ENCODE measurements at places on chromosomes 2 and 18.

GRCh38 chr18:26378701-26379100 is 152.5 kb downstream of the TAF4B start:
- DNase-seq, result no peak

DNA sequence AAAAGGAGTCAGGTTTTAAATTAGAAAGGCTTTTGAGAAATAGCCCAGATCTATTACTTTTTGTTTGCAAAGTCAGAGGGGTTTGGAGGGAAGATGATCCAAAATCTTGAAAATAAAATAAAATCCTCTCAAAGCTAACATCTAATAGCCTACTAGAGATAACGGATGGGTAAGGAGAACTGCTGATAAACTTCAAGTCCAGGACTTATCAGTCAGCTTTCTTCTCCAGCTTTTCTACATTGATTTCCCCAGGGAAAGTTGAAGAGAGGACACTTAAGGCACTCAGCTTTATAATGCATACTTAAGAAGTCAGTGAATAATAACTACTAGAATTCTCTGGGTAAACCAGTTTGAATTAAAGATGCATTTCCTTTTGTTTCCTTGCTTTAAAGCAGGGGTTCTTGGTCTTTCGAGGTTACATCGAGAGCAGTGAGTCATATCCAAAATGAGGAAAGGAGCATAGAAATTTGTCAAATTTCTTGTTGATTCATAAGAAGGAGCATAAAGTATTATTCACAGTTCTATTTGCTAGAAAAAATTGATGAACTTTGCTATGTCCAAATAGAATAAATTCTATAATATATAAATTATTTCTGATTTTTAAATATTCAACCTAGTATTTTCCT is 43.2 kb upstream of the ITPRID2 start:
- DNase-seq, result no peak

DNA sequence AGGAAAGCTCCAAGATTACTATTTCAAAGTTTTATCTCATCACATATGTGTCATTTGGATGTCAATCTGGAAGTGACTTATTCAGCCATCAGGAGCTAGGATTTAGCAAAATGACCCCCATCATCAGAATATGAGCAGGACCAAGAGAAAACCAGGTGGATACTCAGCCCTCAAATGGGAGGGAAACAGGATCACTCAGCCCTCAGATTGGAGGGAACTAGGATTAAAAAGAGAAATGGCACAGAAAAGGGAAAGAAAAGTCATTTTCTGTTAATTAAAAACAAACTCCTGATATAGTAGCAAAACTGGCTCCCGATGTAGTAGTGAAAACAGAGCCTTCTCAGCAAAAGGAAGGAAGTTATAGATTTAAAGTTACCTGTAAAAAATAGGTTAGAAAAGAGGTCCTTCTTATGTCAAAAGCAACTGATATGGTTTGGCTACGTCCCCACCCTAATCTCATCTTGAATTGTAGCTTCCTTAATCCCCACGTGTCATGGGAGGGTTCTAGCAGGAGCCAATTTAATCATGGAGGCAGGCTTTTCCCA is 69.0 kb upstream of the MYCN start:
- no peak for DNase-seq

GRCh38 chr2:8319219-8319618 is 362.6 kb upstream of the ID2 start:
- DNase-seq, result no peak

DNA sequence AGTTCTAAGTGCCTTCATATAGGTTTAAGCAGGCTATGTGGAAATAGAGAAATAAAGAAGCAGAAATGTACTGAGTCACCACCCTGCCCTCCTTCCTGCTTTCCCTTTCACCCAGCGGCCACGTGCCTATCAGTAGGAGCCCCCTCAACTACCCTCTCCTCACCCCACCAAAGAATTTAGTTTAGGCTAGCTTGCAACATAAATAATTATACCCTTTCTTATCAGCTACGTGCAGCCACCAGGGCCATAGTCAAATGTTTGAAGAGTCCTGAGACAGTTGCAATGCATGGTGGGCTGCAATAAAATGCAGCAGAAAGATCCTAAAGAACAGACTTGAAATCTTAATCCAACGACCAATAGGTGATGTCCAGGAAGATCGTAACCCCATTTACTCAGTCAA is 101.2 kb downstream of the RTP5 start:
- no peak for DNase-seq

DNA sequence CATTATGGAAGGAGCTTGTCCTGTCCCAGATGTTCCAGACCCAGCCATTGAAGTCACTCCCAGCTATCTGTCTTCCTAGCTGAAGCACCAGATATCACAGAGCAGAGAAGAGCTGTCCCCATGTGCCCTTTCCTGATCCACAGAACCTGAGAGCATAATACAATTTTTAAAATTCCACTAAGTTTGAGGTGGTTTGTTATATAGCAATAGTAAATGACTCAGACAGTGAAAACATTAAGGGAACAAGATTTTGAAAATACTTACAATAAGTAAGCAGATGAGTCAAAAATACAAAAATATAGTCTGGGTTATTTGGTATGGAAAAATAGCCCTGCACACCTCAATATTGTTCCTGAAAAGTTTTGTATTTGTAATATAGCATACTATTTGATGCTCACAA is 85.8 kb upstream of the GLS start:
- no peak for DNase-seq

GRCh38 chr2:101479810-101480209 is 4.9 kb upstream of the RFX8 start:
- DNase-seq, result no peak

- no peak for DNase-seq
Observed at GRCh38 chr2:11075221-11075620, 80.0 kb upstream of the SLC66A3 start.

GRCh38 chr2:27060323-27060722 is 8.9 kb downstream of the AGBL5 start:
- no peak for DNase-seq

DNA sequence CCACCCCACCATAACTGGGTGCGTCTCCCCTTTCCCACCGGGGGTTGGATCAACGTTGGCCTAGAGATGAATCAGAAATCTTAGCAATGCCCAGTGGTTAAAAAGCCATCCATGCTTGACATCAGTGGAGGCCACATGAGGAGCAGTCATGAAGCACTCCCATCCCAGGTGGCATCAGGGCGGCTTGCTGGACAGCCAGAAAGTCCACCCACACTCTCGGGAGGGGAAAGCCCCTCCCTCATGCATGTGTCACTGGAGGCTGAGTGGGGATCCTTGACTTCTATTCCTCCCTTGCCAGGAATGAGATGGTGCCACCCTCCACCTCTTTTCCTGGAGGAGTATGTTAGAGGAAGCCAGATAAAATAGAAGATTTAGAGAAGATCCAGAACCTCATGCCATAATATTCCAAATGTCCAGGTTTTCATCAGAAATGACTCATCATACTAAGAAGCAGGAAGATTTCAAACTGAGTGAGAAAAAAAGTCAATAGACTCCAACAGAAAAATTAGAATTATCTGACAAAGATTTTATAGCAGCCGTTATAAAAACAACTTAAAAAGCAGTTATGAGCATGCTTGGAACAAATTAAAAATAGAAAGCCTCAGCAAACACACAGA is 507.1 kb upstream of the ID2 start:
- no peak for DNase-seq

DNA sequence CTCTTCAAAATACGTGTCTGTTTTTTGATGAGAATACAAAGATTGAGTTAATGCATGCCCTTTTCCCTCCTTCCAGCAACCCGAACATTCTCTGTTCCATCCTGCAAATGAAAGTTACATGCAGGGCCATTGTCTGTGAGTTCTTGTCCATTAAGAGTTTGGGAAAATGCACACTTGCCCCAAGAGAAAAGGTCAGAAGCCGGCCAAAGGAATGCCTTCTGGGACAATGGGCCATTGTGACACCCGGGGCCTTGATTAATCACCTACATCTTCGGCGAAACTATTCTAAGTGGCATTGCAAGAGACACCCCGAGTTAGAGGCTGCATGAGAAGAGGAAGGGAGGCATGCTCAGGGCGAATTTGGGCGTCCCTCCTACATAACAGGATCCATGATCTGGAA is 73.7 kb upstream of the COPS8 start:
- no peak for DNase-seq

- peak; percentile 38 for DNase-seq
Observed at GRCh38 chr18:49898421-49898820, 85.1 kb upstream of the ACAA2 start.

- DNase-seq, result peak; percentile 50
Observed at GRCh38 chr2:218396688-218397462, 2.8 kb upstream of the CTDSP1 start.

- no peak for DNase-seq
Observed at GRCh38 chr2:181250691-181251090, 206.5 kb upstream of the ITGA4 start.

- DNase-seq, result no peak
Observed at GRCh38 chr18:80180778-80181564, 66.3 kb downstream of the PARD6G start.

- DNase-seq, result peak; percentile 54
Observed at GRCh38 chr2:43676322-43677050, at the start of gene C1GALT1C1L. Gene C1GALT1C1L (minus strand): TSS chr2:43676429. CDS start chr2:43676322, 107 bp downstream.

DNA sequence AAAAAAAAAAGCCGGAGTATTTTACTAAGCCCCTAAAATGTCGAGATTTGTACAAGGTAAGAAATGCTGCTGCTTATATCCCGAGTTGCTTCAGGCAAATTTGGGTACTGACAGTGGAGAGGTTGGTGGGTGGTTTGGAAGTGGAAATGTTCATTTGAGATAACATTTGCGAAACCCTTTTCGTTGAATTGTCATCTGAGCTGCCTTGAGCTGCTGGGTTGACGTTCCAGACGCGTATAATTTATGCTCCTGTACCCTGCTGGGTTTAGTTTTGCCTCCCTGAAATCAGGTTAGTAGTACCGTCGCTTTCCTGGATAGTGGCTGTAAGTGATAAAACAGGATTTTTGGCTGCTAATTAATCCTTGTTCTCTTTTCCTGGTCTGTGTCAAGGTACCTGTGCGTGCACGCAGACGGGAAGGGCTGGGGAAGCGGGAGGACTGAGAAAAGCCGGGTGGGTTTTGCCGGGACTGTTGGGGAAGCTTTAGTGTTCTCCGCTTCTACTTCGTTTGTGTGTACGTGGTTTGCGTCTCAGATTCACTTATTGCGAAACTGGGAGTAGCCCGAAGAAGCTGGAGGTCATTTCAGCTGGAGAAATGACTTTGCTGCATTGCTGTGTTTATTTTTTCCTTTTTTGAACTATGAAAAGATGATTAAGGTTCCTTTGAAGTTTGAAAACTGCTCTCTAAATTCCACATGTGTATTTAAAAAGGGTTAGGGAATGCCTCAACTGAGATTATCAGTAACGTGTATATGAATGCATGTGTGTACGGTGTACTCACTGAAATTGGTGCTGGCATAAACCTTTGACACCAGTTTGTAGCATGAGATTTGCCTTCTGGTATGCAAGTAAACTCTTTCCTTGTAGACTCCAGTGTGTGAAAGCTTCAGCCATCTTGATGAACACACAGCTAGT is 709 bp downstream of the UGP2 start:
- no peak for DNase-seq

GRCh38 chr2:233007270-233007669 is 5.8 kb downstream of the NGEF start:
- no peak for DNase-seq

DNA sequence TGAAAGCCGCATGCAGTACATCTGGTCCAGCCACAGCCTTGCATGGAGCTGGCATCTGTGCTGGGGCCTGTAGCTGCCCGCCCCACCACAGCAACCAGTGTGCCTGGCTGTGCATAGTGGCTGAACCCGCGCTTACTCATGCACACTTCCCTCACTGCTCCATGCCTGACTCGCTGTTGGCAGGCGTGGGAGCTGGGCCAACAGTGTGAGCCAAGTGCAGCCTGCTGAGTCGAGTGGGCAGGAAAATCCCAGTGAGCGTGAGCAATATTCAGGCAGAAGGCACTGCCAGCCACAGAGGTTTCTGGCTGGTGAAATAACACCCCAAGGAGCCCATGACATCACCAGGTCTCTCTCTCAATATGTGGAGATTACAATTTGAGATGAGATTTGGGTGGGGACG is 1674.1 kb upstream of the TMEFF2 start:
- no peak for DNase-seq

DNA sequence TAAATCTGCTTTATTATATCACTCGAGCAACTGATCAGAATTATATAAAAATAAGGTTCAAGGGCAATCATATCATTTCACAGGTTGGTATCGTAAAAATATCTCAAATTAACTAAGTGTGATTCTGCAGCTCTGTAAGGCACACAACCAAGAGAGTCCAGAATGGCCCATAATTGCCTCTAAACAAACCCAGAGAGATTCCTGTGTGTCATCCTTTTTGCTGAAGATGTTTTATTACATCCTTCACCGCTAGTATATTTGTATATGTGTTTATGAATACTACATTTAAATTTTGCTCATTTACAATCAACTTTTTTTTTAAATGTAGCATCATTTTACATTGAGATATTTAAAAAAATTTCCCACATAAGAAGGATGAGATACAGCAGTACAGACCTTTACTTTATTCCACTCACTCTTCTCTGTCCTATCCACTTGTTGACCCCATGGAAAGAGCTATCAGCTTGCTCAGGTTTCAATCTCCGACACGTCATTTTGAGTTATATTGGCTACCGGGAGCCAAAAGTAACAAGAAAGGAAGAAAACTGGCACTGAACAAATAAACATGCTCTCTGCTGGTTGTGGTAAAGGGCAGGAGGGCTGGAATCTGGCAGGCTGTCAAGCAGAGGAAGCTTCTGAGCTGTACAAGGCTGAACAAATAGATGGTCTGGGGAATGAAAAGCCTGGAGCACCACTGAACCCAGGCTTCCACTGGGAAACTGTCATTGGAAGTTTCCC is 23.1 kb downstream of the PLA2R1 start:
- DNase-seq, result no peak

GRCh38 chr2:160541745-160542144 is 48.1 kb upstream of the RBMS1 start:
- DNase-seq, result no peak

GRCh38 chr2:32772638-32773447 is 145.0 kb downstream of the TTC27 start:
- no peak for DNase-seq

GRCh38 chr2:10097352-10098148 is 17.3 kb upstream of the CYS1 start:
- no peak for DNase-seq

GRCh38 chr18:32764611-32765244 is 8.1 kb downstream of the KLHL14 start:
- DNase-seq, result no peak

- DNase-seq, result no peak
Observed at GRCh38 chr2:33377048-33377447, 99.4 kb upstream of the RASGRP3 start.

- DNase-seq, result peak; percentile 72
Observed at GRCh38 chr2:68121873-68122679, 35.6 kb upstream of the PNO1 start.

GRCh38 chr2:219527076-219527394 is 12.8 kb downstream of the ASIC4 start:
- no peak for DNase-seq

DNA sequence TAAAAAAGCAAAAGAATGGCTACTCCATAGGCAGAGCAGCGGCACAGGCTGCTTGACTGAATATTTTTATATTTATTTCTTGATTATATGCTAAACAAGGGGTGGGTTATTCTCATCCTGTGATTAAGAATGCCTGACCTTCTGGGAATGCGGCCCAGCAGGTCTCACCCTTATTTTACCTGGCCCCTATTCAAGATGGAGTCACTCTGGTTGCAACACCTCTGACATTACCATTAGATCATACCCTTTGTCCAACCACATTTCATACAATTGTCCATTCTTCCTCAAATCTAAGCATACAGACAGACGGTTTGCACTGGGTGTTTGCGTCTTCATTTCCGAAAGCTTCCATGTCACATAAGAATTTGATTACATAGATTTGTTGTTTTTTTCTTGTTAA is 168.2 kb downstream of the GALNT1 start:
- no peak for DNase-seq

GRCh38 chr2:172086241-172087206 is 1.2 kb downstream of the DLX1 start:
- DNase-seq, result peak; percentile 66

Measured in stimulated activated CD4-positive, alpha-beta T cell treated with anti-CD3 and anti-CD28 coated beads, Interleukin-1b, Interleukin-23, amount 100 ng/mL, for 48 hours (primary cell).